ENCODE measurements at places on chromosomes 4 and X. TPM values are rescaled to one million over a fixed set of nuclear protein-coding genes. Genes with fewer than 3 reads are reported as not detected.

CPE gene
- total RNA-seq, result 1.9 TPM

ZCCHC18 gene
- 0.17 TPM for total RNA-seq

ETDA gene
- total RNA-seq, result not detected

POU3F4 gene
- not detected for total RNA-seq

ADRA2C gene
- 10.9 TPM for total RNA-seq

PHOX2B gene
- not detected for total RNA-seq

PRSS12 gene
- total RNA-seq, result 0.44 TPM

NWD2 gene
- total RNA-seq, result not detected

EDNRA gene
- total RNA-seq, result 0.58 TPM

GAGE1 gene
- not detected for total RNA-seq

GLRA2 gene
- total RNA-seq, result not detected

MID1 gene
- total RNA-seq, result 39.0 TPM

MRPL1 gene
- total RNA-seq, result 25.6 TPM

FBXW7 gene
- 7.6 TPM for total RNA-seq

CCDC149 gene
- total RNA-seq, result 1.8 TPM

GPR173 gene
- not detected for total RNA-seq

CXXC4 gene
- not detected for total RNA-seq

SCRG1 gene
- not detected for total RNA-seq

SPANXN3 gene
- total RNA-seq, result not detected

MAGEC1 gene
- total RNA-seq, result 0.09 TPM

GAGE2A gene
- not detected for total RNA-seq

FAT1 gene
- total RNA-seq, result 153 TPM

NSG1 gene
- total RNA-seq, result 7.2 TPM

AMER1 gene
- 2.7 TPM for total RNA-seq

MCF2 gene
- total RNA-seq, result 0.10 TPM

CFAP99 gene
- total RNA-seq, result 0.06 TPM

CTAG1B gene
- total RNA-seq, result not detected

ADH7 gene
- not detected for total RNA-seq

UGT2B10 gene
- total RNA-seq, result 0.09 TPM

SPATA4 gene
- 0.19 TPM for total RNA-seq

RNF150 gene
- total RNA-seq, result 0.30 TPM

MAGEA6 gene
- 12.0 TPM for total RNA-seq

ERCC6L gene
- 9.8 TPM for total RNA-seq

OPRPN gene
- total RNA-seq, result not detected

NXF2 gene
- total RNA-seq, result not detected

GPRASP1 gene
- total RNA-seq, result 0.22 TPM

LUZP4 gene
- not detected for total RNA-seq

SLC25A53 gene
- 3.4 TPM for total RNA-seq

USP11 gene
- total RNA-seq, result 55.2 TPM

SRPX gene
- 7.3 TPM for total RNA-seq

ERAS gene
- not detected for total RNA-seq

SMIM20 gene
- 24.1 TPM for total RNA-seq

UGT2B11 gene
- total RNA-seq, result 0.21 TPM

GAGE12J gene
- total RNA-seq, result not detected

RPS6KA3 gene
- total RNA-seq, result 40.1 TPM

EVC gene
- 11.3 TPM for total RNA-seq

ZDHHC15 gene
- total RNA-seq, result not detected

NLRP2B gene
- not detected for total RNA-seq

AKAP4 gene
- total RNA-seq, result not detected

AMTN gene
- total RNA-seq, result not detected

VSIG4 gene
- total RNA-seq, result not detected

CLGN gene
- 4.2 TPM for total RNA-seq

PGM2 gene
- 16.7 TPM for total RNA-seq

TKTL2 gene
- total RNA-seq, result not detected

ANK2 gene
- 1.2 TPM for total RNA-seq

SYTL5 gene
- 0.38 TPM for total RNA-seq

DMRTC1 gene
- not detected for total RNA-seq
